Osteocyte (in vitro differentiated cells): ENCODE measurements at places on chromosomes 1 and 21. TPM values are rescaled to one million over a fixed set of nuclear protein-coding genes. Genes with fewer than 3 reads are reported as not detected.

DNA sequence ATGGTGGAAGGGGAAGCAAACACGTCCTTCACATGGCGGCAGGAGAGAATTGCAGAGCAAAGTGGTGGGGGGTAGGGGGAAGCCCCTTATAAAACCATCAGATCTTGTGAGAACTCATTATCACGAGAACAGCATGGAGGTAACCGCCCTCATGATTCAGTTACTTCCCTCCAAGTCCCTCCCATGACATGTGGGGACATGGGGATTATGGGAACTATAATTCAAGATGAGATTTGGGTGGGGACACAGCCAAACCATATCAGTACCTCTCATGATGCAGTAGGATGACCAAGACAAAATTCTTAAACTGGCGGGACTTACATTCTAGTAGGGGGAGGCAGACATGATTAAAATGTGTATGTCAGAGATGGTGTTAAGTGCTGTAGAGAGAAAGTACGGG lies 38.8 kb downstream of the WNT4 start:
- H3K4me1 ChIP-seq, result no peaks in the 10 kb centered on the region
- no peaks in the 10 kb centered on the region for H3K27me3 ChIP-seq
- no peak overlapping the region for H3K4me3 ChIP-seq
- H3K27ac ChIP-seq, result peak overlapping the region; percentile 29

DNA sequence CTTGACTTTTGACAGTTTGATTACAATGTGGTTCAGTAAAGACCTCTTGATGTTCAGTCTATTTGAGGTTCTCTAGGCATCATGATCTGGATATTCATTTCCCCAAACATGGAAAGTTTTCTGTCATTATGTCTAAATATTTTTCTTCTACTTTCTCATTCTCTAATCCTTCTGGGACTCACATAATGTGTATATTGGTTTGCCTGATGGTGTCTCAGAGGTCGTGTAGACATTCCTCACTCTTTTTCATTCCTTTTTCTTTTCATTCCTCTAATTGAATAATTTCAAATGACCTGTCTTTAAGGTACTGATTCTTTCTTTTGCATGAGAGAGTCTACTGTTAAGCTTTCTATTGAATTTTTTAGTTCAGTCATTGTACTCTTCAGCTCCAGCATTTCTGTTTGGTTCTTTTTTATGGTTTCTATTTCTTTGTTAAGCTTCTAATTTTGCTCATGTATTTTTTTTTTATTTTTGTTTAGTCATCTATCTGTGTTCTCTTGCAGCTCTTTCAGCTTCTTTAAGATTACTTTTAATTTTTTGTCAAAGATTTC lies 158.4 kb downstream of the GDAP2 start:
- peaks cover 16% of the 10 kb centered on the region for H3K27me3 ChIP-seq
- no peaks in the 10 kb centered on the region for H3K4me1 ChIP-seq
- DNase-seq, result no peak
- H3K36me3 ChIP-seq, result peaks cover 3% of the 10 kb centered on the region

DNA sequence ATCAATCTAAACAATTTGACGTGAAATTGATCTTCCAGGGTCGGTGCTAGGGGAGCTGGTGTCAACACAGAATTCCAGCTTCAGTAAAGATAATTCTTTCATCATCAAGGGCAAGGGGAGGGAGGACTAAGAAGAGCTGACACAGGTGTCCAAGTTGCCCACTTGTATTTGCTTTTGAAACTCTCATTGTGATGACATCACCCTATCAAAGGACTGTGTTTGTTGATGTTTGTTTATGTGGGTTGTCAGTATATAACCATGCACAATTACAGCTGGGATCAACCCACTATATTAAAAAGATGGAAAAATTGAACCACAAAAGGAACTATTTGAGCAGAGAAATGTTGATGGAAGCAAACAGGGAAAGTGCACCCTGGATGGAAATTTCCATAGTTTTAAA lies 48.8 kb downstream of the ZC3H11B start:
- peaks cover 21% of the 10 kb centered on the region for H3K4me1 ChIP-seq
- peaks cover 7% of the 10 kb centered on the region for H3K27me3 ChIP-seq
- no peak overlapping the region for H3K4me3 ChIP-seq
- no peak overlapping the region for H3K27ac ChIP-seq
- no peak for DNase-seq
- H3K36me3 ChIP-seq, result no peaks in the 10 kb centered on the region

DNA sequence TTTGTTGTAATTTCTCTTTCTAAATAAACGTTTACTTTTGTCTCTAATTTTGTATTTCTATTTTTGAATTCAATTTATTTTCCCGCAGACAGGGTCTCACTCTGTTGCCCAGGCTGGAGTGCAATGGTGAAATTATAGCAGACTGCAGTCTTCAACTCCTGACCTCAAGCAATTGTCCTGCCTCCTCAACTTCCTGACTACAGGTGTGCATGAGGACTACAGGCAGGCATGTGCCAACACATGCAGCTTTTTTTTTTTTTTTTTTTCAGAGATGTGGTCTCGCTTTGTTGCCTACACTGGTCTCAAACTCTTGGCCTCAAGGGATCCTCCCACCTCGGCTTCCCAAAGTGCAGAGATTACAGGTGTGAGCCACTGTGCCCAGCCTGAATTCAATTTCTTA lies 36.7 kb upstream of the IL20 start:
- peaks cover 21% of the 10 kb centered on the region for H3K27me3 ChIP-seq
- no peak overlapping the region for H3K4me3 ChIP-seq
- no peaks in the 10 kb centered on the region for H3K36me3 ChIP-seq

- H3K36me3 ChIP-seq, result no peaks in the 10 kb centered on the region
- no peak for DNase-seq
- no peak overlapping the region for H3K4me3 ChIP-seq
- no peak overlapping the region for H3K27ac ChIP-seq
- H3K27me3 ChIP-seq, result peaks cover 2% of the 10 kb centered on the region
- H3K4me1 ChIP-seq, result no peaks in the 10 kb centered on the region
Measured at GRCh38 chr21:41098481-41099042, 69.4 kb upstream of the BACE2 start.

- H3K27me3 ChIP-seq, result no peaks in the 10 kb centered on the region
- H3K36me3 ChIP-seq, result peaks cover 14% of the 10 kb centered on the region
- H3K27ac ChIP-seq, result no peak overlapping the region
- peak; percentile 34 for DNase-seq
- H3K4me1 ChIP-seq, result no peaks in the 10 kb centered on the region
- H3K4me3 ChIP-seq, result no peak overlapping the region
Measured at GRCh38 chr21:46168659-46169386, 13.4 kb upstream of the FTCD start.

- peaks cover 16% of the 10 kb centered on the region for H3K36me3 ChIP-seq
- peak overlapping the region; percentile 86 for H3K27ac ChIP-seq
- peaks cover 62% of the 10 kb centered on the region for H3K4me1 ChIP-seq
- no peak overlapping the region for H3K4me3 ChIP-seq
- no peaks in the 10 kb centered on the region for H3K27me3 ChIP-seq
Measured at GRCh38 chr1:172390301-172390682, 30.2 kb upstream of the C1orf105 start.

DNA sequence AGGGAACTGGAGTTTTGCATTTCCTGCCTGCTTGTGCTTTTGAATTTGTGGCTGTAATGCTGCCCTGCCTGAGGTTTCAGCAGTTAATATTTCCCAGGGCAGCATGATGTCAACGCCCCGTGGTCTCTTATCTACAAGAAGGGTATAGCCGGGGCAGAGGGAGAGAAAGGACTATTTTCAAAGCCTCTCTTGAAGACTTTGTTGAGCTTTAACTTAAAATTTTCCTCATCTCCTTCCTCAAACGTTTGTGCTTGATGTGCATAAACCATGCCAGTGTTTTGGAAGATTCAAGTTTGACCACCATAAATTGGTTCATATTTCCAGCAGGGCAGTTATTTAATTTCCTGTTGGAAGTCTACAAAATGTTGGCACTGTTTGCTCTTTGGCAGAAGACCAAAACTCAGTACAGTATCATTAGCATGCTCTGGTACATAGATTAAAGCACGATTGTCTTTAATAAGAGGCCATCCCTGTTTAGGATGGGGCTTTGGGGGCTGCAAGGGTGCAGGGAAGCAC lies 43.4 kb downstream of the ROR1 start:
- no peaks in the 10 kb centered on the region for H3K27me3 ChIP-seq
- H3K4me3 ChIP-seq, result no peak overlapping the region
- peaks cover 54% of the 10 kb centered on the region for H3K4me1 ChIP-seq
- no peak for DNase-seq

DNA sequence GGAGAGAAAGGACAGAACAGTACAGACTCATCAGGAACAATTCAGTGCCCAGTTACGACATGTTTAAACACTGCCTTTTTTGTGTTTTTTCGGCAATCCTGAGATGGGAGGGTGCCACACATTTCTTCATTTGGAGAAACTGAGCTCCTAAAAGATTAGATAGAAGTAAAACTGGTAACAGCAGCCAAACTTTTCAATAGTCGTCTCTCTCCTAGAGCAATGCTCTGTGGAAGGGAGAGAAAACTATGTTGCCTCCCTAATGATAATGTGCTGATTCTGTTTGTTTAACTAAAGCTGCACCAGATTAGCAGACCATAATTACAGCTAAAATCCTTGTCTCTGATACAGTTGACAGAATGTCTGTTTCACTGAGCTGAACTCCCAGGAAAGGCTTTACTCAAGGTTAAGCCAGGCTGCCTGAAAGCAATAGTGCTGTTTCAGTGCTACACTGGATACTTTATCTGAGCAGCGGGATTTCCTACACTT lies 76.2 kb upstream of the CXADR start:
- H3K4me3 ChIP-seq, result no peak overlapping the region
- H3K27me3 ChIP-seq, result peaks cover 3% of the 10 kb centered on the region
- no peaks in the 10 kb centered on the region for H3K36me3 ChIP-seq
- no peak for DNase-seq
- H3K4me1 ChIP-seq, result no peaks in the 10 kb centered on the region

DNA sequence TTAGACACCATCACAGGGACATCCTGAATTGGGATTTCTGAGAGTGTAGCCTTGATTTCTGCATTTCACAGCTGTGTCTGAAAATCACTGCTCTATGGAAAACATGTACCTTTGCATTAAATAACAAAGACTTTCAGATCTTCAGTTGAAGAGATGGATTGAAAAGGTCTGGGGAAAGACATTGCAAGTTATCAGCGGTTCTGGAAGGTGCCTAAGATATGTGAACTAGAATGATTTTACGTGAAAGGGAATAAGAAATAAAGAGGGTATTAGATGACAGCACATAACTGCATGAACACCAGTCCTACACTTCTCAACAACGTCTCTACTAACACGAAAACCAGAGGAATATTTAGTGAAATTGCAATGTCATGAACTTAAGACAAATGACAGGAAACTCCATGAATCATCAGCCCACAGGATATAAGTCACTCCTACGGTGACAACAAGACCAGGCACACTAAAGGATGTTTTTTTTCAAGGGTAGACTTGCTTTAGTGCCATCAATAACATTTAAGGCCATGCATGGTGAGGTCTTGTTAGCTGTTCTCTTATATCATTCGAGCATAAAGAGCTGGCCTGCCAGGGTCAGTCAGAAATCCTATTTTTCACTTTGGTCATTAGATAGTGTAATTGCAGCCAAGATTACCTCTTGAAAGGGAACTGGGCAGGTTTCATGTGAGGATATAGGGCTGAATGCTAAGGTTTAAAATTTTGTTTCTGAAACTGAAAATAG lies 283.1 kb downstream of the GRIK1 start:
- H3K4me1 ChIP-seq, result peaks cover 22% of the 10 kb centered on the region
- H3K4me3 ChIP-seq, result no peak overlapping the region
- no peaks in the 10 kb centered on the region for H3K36me3 ChIP-seq
- no peaks in the 10 kb centered on the region for H3K27me3 ChIP-seq
- H3K27ac ChIP-seq, result peak overlapping the region; percentile 62

GRCh38 chr21:43961382-43961909 lies 50.7 kb upstream of the TRAPPC10 start:
- DNase-seq, result no peak
- peaks cover 23% of the 10 kb centered on the region for H3K36me3 ChIP-seq
- H3K27ac ChIP-seq, result no peak overlapping the region
- H3K4me3 ChIP-seq, result no peak overlapping the region

Gene ANGPTL3
- total RNA-seq, result not detected in 2 replicates

Gene ST6GALNAC3
- 4.9 and 7.3 TPM in 2 replicates for total RNA-seq

Gene MEX3A
- 19.8 and 20.7 TPM in 2 replicates for total RNA-seq

Gene TNFRSF18
- total RNA-seq, result not detected in 2 replicates

Gene ABCD3
- 38.8 and 39.0 TPM in 2 replicates for total RNA-seq

Gene ANKRD65
- total RNA-seq, result 0.21 and 0.24 TPM in 2 replicates
